Inflammatory macrophage (primary cell): ENCODE measurements at places on chromosomes 3 and 15.

DNA sequence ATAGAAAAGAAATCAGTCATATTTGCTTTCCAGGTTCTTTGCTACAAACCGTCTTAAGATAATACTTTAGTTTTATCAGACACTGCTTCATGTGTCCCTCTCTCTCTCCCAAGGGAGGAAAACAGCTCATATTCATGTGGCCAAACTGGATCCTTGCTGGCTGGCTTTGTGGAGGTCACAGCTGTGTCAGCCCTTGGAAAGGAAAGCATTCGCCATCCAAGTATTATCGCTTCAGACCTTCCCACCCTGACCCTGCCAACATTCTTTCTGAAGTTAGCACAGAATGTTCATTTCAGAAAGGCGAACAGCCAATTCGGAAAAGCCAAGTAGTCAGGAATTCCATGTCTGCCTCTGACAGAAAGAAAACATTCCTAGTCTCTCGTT lies 213.6 kb downstream of the FEZF2 start:
- DNase-seq: no peak

- peak; percentile 48 for DNase-seq
Observed at GRCh38 chr3:47128137-47128536, 35.8 kb downstream of the SETD2 start.

- DNase-seq: no peak
Observed at GRCh38 chr3:45104715-45105711, 41.2 kb downstream of the CDCP1 start.

DNA sequence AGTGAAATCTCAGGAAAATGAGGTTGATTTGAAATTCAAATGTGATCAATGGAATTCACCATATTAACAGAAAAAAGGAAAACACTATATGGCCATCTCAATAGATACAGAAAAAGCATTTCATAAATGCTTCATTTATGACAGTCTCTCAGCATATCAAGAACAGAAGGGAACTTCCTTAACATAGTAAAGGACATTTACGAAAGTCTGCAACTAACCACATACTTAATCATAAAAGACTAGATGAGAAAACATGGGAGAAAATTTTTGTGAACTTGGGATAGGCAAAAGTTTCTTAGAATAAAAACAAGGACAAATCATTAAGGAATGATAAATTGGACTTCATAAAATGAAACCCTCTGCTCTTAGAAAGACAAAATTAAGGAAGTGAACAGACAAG lies 24.7 kb upstream of the TIPARP start:
- no peak for DNase-seq

DNA sequence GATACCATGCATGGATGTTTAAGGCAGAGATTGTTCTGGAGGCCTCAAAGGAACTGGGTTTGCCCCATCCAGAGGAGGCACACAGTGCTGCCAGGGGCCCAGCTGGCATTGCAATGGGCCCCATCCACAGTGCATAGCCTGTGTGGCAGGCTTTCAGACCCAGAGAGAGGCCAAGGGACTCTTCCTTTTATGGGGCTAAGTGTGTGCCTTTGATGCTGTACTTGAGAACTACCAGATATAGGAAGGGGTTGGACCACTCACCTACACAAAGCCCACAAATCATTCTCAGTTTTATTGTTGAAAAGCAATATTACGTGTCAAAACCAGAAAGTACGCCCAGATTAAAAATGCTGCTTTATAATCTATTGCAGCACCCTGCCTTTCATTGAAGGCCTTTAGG lies 134.9 kb downstream of the EPHB1 start:
- no peak for DNase-seq

DNA sequence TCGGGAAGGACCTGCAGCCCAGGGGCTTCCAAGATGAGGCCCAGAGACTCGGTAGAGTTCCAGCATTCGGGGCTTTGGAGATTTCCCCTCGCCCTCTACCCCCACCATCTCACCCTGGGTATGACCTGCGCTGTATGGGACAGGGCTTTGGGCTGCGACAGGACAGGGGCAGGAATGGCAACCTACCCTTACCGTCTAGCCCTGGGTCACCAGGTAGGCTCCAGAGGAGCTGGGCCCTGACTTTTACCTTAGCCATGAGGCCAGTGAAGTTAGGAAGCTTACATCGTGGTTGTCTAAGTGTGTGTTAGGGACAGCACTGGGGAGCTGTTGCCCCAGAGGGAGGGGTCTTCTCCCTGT lies 683 bp downstream of the PPM1M start:
- no peak for DNase-seq

DNA sequence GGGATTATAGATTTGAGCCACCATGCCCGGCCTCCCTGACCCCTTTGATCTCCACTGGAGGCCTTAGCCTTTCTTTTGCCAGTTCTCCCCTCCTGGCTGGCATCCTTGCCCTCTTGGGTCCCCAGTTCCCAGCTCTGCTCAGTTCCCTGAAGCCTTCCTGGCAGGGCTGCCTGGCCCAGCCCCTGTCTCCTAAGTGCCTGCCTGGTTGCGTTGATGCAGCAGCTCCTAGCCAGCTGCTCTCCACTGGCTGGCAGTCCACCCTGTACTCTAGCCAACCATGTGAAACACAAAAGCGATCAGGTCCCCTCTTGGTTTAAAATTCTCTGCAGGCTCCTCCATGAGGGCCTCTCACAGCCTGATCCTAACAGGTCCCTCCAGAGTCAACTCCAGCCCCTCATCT lies 184.7 kb downstream of the RAB11A start:
- DNase-seq: no peak

DNA sequence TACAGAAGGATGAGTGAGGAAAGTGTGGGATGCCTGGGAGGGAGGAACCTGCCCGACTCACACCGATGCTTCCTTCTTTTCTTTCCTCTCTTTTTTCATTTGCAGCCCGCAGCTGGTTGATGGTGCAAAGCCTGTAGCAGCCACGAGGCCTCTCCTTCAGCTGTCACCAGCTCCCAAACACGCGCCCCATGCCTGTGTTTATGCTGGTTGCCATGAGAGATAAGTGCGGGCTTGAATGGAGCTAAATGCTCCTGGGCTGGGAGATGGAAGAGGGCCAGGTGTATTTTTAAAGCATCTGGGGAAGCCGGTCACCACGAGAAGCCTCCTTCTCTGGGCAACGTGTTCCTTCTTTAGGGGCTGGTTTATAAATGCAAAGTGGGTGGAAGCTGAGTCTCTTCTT lies 9.3 kb downstream of the COLQ start:
- peak; percentile 53 for DNase-seq

GRCh38 chr3:58965865-58966264 lies 84.0 kb downstream of the CFAP20DC start:
- DNase-seq: no peak

DNA sequence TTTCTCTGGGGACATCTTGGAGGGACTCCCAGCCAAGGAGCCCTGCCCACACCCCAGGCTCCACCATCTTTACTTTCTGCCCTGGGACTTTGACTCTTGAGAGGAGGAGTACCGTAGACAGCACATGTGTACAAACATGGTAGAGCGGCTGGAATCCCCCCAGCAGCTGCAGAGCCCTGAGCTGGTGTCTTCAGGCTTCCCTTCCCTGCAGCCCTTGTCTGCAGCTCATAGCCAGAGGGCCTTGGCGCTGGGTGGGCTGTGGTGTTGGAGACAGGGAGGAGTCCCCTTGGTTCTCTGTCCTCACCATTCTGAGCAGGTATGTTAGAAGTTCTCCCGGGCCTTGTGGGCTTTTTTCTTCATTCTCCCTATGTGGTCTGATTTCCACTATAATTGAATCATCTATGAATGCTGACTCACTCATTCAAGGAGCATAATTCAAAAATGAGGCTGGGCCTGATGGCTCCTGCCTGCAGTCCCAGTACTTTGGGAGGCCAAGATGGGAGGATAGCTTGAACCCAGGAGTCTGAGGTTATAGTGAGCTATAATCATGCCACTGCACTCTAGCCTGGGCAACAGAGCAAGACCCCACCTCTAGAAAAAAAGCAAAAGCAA lies 97.8 kb upstream of the MEF2A start:
- no peak for DNase-seq

GRCh38 chr15:100016632-100017031 lies 283.4 kb upstream of the LYSMD4 start:
- DNase-seq: no peak

DNA sequence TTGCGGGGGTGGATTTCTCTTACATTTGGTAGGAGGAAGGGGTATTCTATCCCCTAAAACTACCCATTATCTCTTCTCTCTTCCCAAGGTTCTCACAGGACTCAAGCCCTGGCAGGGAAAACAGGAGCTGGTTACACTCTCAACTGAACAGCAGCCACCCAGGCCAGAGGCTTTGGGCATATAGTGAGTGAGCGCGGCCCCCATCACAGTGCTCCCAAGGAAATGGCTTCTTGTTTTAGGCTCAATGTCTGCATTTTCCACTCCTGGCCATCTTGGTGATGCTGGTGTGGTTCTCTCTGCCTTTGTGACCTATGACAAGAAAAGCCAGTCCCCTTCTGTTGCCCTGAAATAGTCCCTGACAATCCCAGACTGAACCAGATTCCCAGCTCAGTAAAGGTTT lies 50.1 kb downstream of the WDR76 start:
- no peak for DNase-seq

DNA sequence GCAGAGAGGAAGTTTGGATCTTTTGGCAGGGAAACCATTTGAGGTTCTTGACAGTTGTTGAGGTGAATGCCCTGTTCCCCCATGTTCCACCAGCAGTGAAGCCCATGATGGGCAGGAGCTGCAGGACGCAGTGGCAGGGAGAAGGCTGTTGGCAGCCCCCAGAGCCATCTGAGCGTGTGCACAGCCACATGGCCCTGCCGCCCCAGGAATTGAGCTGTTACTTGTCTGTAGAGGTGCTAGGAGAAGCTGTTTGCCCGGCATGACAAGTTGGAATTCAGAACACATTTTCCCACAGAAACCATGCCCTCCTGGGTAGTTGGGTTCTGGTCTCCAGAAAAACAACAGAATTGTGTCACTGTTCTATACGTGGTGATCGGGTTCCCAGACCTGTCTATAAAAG lies 218.2 kb upstream of the NR2E3 start:
- no peak for DNase-seq

GRCh38 chr15:80840182-80841130 lies 61.3 kb downstream of the CEMIP start:
- no peak for DNase-seq

GRCh38 chr3:138825336-138825735 lies 9.4 kb downstream of the PIK3CB start:
- DNase-seq: peak; percentile 16
